Tibial artery (tissue), 4 donors: ENCODE measurements at places on chromosomes 5 and 9.
A peak's percentile ranks its signal among the peaks of the same experiment; 100 is the strongest.

GRCh38 chr9:38621434-38622287 is 1.3 kb upstream of the ANKRD18A start:
- no peak for DNase-seq

- DNase-seq: no peak
These were observed 88.6 kb upstream of the FANCC start for GRCh38 chr9:95406121-95406520.

- DNase-seq: no peak
These were observed 928 bp downstream of the RPL7A start for GRCh38 chr9:133348718-133349573.

DNA sequence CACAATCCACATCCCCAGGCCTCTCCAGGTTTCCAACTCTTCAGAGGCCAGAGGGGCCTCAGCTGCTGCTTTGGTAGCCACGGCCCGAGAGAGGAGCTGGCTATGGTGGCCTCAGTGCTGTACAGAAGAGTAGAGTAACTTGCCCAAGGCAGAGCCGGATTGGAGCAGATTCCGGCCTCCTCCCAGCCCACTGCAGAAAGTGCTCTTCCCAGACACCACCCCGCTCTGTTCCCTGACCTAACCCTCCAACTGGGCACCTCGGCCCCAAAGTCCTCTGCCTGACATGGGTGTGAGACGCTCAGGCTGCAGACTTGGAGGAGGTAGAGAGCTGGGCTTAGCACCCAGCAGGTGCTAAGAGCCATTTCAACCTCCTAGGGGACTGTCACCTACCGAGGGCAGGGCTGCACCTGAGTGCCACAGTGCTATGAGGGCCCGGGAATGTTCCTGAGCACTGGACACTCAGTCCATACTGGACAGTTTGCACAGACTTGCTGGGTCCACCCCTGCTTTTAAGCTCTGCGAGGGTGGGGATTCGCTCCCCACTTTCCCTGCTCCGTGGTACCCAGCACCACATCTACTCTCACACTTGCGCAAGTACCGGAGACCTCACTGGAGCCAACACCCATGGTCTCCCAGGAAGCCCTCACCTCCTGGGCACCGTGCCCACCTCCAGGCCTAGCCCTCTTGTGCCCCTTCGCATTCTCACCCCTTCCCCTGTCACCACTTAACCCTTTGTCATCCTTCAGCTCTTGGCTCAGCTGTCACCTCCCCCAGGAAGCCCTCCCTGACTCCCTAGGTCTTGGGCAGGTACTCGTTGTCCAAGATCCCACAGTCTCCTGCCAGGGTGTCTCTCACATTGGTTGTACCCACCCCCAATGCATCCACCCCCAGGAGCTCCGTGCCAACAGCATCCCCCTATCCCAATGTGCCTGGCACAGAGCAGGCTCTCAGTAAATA is 49.8 kb downstream of the DBH start:
- DNase-seq: no peak

DNA sequence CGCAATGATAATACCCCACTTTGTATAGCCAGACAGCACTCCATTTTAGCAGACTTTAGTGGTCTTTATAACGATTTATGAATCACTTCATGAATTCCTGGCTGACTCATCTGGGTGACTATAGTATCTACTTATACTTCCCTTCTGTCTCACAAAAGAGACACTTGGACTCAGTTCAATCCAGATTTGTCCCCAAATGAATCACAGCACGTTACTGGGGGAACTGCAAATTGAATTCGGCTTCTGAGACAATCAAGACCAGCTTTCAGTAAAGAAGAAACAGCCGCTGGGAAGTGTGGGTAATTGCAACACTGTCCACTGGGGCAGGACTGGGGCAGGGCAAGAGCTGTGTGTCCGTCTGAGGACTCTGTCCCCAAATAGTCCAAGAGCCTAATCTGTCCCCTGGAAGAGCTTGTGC is 337.3 kb upstream of the RFX3 start:
- peak; percentile 28 for DNase-seq

- DNase-seq: no peak
These were observed 4.9 kb upstream of the DNAJC21 start for GRCh38 chr5:34924462-34924765.

GRCh38 chr5:91074615-91075014 is 308.5 kb downstream of the ARRDC3 start:
- no peak for DNase-seq

DNA sequence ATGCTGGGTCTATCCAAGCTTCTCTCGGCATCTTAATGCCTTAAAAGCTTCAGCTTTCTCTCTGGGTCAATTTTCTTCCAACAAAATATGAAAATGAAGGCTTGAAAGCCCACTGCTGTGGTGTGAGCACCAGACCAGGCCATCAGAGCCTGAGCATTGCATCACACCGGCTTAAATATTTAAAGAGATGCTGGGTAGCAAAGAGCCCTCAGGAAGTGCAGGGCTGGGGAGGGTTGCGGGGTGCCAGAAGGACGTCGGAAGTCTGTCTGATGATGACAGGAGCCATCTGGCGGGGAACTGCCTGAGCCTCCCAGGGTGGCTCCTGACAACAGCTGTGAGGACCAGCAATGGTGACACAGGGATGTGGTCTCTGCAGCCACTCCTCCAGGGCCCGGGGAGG is 185.5 kb downstream of the OLFM1 start:
- no peak for DNase-seq

- peak; percentile 96 for DNase-seq
These were observed 25.6 kb downstream of the ABL1 start for GRCh38 chr9:130860458-130861316.

GRCh38 chr9:70044490-70045307 is 1.1 kb downstream of the MAMDC2 start:
- peak; percentile 79 for DNase-seq

DNA sequence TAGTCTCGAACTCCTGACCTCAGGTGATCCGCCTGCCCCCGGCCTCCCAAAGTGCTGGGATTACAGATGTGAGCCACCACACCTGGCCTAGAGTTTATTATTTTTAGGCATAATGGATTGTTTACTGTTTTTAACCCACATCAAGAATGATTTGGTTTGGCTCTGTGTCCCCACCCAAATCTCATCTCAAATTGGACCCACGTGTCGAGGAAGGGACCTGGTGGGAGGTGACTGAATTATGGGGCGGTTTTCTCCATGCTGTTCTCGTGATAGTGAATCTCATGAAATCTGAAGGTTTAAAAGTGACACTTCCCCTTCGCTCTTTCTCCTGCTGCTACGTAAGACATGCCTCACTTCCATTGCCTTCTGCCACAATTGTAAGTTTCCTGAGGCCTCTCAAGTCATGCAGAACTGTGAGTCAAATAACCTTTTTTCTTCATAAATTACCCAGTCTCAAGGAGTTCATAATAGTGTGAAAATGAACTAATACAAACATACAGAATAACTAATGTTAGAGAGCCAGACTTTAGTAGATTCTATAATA is 88.2 kb downstream of the RICTOR start:
- DNase-seq: no peak

- no peak for DNase-seq
These were observed 1975.3 kb upstream of the CDH6 start for GRCh38 chr5:29218138-29218537.

DNA sequence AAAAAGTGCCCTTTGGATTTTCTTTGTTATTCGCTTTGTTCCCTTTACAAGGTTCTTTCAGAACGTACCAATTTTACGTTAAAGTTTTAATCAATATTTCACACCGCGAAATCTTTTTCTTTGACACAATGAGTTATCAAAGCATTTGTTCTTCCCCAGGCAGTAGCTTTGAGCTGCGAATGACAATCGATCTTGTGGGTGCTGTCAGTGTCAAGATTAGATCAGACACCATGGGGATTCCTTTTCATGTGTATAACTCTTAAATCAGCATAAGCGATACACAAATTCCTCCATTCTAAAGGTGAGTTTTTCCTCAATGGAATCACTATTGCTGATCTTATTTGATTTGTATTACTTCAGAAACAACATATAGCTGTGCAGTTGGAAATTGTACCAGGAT is 145.5 kb downstream of the ST8SIA4 start:
- DNase-seq: no peak

GRCh38 chr5:131264451-131265099 is 722 bp downstream of the CDC42SE2 start:
- DNase-seq: no peak

DNA sequence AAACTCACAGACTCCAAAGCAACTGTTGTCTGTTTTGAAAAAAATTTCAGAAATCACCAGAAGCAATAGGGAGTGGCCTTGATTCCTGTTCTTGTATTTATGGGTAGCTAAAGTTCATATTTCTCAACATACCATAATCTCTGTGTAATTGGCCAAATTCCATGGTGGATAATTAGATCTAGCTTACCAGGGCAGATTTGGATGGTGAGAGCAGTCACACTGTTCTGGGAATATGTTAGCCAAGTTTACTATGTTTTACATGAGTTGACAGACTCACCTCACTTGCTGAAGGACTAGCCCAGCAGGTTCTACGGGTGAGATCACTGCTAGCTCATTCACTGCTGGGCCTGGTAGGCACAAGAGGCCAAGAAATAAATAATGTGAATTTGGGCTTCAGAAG is 32.7 kb upstream of the CDKN2B start:
- DNase-seq: no peak

- DNase-seq: no peak
These were observed 27.0 kb upstream of the ZNF354B start for GRCh38 chr5:178832618-178833201.
